Small intestine (tissue), 16 donors: ENCODE measurements at places on chromosomes 12 and 14. TPM values are rescaled to one million over a fixed set of nuclear protein-coding genes. Genes with fewer than 3 reads are reported as not detected.
A peak's percentile ranks its signal among the peaks of the same experiment; 100 is the strongest.

Gene COCH
- polyA plus RNA-seq = 0.81 TPM

GRCh38 chr14:73567951-73568885 lies 795 bp upstream of the ACOT2 start:
- H3K27me3 ChIP-seq = no peaks in the 10 kb centered on the region
- peak; percentile 16 for DNase-seq
- H3K4me3 ChIP-seq = peak overlapping the region; percentile 60

Gene KRT80
- 0.13 TPM for polyA plus RNA-seq

DNA sequence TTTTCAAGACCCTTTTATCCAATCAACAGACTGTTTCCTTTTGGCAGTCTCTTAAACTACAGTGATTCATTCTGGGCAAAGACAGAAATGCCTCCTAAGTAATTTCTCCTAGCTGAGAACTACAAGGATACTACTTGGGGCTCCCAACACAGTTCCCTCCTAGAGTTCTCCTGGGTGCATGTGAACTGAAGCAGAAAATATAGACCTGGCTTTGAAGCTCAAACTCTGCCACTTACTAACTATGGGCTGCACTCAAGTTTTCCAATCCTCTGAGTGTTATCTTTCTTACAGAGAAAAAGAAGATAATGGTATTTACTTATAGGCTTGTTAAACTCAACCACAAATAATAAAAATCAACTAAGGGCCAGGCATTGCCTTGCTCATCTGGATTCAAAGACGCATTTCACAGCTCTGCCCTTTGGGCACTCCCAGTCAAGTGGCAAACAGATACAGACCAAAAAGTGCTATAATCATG lies 97.6 kb downstream of the EFCAB11 start:
- H3K27me3 ChIP-seq = no peaks in the 10 kb centered on the region
- DNase-seq = peak; percentile 66
- H3K4me3 ChIP-seq = no peak overlapping the region
- H3K36me3 ChIP-seq = no peaks in the 10 kb centered on the region
- H3K27ac ChIP-seq = peak overlapping the region; percentile 44
- no peaks in the 10 kb centered on the region for H3K4me1 ChIP-seq

DNA sequence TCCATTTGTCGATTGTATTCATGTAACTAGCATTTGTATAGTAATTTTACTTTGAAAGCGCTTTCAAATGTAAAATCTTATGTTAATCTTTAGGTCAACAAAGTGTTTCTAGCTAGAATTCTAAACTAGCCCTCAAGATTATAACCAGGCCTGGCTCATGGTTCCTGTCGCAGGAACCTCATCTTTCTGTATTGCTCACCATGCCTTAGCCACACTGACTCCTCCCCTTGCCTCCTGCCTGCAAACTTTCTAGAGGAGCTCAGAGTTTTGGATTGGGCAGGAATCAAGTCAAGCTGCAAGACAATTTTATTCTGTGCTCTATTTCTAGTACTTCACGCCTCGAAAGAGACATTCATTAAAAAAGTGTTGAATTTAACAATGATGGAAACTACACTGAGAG lies 99.8 kb downstream of the TGFB3 start:
- no peaks in the 10 kb centered on the region for H3K36me3 ChIP-seq
- no peaks in the 10 kb centered on the region for H3K27me3 ChIP-seq
- DNase-seq = no peak
- H3K27ac ChIP-seq = no peak overlapping the region
- no peaks in the 10 kb centered on the region for H3K4me1 ChIP-seq
